ENCODE measurements at places on chromosomes 4 and X.
A peak's percentile ranks its signal among the peaks of the same experiment; 100 is the strongest.

GRCh38 chr4:37245391-37245954, 930 bp downstream of the NWD2 start:
- no peak for DNase-seq

GRCh38 chr4:26005764-26006163, 91.7 kb downstream of the SMIM20 start:
- no peak for DNase-seq

- DNase-seq, result no peak
These were observed 86.4 kb upstream of the MAB21L2 start for GRCh38 chr4:150495550-150495949.

GRCh38 chrX:103918571-103919269, 43.7 kb upstream of the TMSB15B start:
- peak; percentile 69 for DNase-seq

DNA sequence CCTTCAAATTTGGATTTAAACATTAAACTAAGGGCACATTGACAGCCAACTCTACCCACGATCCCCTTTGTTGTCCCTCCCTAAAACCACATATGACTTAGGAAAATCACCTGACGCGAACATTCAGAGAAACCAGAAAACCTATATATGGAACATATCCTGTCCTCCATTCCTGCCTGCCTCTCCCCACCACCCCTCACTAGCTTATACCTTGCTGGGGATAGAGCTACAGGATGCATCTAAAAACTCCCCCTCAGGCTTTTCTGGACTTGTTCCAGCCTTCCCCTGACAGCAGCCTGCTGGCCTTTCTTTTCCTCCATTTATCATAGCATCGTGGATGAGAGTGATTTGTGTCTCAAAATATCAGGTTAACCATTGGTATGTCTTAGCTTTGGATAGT, 8.8 kb downstream of the STK26 start:
- no peak for DNase-seq

DNA sequence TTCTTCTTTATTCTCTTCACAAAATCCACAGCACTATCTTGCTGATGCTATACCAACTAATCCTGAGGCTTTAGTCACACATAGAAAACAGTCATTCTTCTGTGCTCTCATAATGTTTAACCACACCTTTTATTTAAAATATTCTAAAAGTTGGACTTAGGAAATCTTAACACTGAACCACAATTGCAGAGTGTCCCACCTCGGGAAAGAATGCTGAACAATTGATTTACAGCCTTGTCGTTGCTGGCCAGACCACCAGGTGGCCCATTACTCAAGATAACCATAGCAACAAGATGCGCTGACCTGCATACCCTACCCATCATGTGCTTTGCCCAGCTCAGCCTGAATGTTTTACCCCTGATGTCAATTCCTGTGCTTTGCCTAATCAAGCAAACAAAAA, 100.8 kb downstream of the ARSJ start:
- DNase-seq, result peak; percentile 49

DNA sequence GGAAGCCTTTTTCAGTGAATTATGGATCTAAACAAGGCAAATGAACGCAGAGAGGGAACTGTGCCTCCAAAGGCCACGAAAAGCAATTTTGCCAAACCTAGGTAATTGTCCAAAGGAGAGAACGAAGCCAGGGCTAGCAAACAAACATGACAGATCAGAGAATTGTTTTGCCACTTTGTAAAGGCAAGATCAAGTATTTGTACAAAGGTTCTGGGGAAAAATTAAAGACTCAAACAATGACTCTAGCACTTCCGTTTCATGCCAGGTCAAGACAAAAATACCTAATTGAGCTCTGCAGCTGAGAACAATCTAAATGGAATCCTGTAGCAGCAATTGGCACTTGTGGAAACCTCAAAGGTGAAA, 8.5 kb downstream of the RBM47 start:
- DNase-seq, result no peak

DNA sequence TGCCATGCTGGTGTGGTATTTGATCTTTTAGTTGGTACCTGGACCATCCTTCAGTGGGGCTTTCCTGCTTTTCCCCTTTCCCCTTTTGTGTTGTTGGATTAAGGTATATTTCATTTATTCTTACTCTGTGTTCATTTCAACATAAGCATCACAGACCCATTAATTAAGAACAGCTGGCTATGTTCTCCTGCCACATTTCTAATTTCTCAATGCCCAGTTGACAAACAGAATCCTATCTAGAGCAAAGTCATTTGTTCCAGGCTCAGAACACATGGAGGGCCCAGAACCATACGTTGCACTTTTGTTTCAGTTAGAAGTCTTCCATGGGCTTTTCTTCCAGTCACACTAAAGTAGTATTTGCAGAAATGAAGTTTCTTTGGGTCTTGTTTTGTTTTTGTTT, 46.1 kb upstream of the EOLA2 start:
- no peak for DNase-seq

DNA sequence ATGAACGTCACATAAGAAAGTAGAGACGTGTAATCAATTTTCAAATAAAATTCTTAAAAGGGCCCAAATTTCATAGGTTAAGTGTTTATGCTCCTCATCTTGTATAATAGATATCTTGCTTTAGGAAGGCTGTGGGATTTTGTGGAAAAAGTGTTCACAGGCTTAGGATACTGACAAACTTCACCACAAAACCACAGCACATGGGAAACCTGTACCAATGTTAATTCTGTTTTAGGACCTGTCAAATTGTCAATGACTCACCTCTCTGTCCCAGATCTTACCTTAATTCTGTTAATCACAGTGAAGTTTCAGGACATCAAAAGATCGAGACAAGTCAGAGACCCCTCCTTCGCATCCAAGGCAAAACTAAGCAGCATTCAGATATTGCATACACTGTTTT, 24.2 kb downstream of the FGFBP1 start:
- peak; percentile 64 for DNase-seq

- peak; percentile 19 for DNase-seq
These were observed 5.2 kb upstream of the ARX start for GRCh38 chrX:25020905-25021449.

- peak; percentile 70 for DNase-seq
These were observed 55.0 kb downstream of the BEX3 start for GRCh38 chrX:103431316-103431715.

DNA sequence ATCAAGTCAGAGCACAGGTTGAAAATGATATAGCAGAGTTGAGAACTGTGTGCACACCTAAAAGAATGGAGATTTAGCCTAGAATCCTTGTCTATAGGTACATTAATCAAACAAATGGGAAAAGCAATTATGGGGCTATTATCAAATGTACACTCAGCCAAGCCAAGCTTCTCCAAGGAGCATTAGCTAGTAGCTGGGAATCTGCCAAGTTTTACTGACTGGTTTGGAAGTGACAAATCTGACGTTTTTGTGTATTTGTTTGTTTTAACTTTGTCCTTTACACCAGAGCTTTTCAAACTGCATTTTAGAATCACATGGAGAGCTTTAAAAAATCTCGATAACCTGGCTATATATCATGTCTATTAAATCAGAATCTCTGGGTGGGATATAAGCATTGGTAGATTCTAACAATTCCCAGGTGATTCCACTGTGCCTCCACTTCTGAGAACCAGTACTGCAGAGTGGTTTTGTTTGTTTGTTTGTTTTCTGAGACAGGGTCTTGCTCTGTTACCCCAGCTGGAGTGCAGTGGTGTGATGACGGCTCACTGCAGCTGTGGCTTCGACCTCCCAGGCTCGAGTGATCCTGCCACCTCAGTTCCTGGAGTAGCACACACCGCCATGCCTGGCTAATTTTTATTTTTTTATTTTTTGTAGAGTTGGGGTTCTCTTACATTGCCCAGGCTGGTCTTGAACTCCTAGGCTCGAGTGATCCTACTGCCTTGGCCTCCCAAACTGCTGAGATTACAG, 279.8 kb downstream of the UNC5C start:
- no peak for DNase-seq

GRCh38 chr4:5478169-5478568, 230.2 kb downstream of the EVC2 start:
- DNase-seq, result no peak

DNA sequence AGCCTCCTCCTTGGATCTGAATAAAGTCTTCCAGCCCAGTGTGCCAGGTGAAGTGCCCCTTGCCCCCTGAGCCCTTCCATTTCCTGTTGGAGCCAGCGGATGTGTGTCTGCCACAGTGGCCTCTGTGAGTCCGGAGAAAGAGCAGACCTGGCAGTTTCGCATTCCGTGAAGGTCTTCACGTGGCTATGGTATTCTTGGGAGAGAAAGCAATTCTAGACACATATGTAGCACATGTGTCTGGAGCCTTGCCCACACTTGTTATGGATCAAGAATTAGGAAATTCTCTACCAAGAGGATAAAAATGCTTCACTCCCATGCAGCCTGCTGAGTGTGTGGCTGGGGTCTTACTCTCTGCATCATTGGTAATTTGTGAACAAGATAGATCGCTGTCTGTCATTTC, 130.9 kb downstream of the REPS2 start:
- DNase-seq, result no peak

GRCh38 chr4:24887881-24888430, 24.9 kb downstream of the CCDC149 start:
- no peak for DNase-seq

GRCh38 chr4:154589296-154590197, 995 bp downstream of the FGA start:
- DNase-seq, result no peak

- no peak for DNase-seq
These were observed 98.5 kb upstream of the SRD5A3 start for GRCh38 chr4:55247521-55247920.

DNA sequence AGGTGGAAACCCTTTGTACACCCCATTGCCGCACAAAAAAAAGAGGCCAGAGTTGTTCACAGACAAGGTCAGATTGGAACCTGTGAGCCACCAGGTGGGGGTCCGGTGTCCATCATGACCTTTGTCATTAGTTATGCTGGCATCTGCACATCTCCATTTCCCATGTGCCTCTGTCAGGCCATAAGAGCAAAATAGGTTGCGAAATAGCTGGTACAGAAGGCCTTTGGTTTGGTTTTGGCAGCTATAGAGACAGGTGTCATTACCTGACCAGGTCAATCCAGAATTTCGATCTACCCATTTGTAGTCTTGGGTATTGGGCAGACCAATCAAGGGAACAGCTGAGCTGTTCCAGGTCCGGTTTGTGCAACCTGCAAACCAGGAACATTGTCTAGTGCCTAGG, 6.6 kb downstream of the ERVMER34-1 start:
- DNase-seq, result no peak

GRCh38 chrX:104707572-104707971, 141.6 kb downstream of the IL1RAPL2 start:
- no peak for DNase-seq

DNA sequence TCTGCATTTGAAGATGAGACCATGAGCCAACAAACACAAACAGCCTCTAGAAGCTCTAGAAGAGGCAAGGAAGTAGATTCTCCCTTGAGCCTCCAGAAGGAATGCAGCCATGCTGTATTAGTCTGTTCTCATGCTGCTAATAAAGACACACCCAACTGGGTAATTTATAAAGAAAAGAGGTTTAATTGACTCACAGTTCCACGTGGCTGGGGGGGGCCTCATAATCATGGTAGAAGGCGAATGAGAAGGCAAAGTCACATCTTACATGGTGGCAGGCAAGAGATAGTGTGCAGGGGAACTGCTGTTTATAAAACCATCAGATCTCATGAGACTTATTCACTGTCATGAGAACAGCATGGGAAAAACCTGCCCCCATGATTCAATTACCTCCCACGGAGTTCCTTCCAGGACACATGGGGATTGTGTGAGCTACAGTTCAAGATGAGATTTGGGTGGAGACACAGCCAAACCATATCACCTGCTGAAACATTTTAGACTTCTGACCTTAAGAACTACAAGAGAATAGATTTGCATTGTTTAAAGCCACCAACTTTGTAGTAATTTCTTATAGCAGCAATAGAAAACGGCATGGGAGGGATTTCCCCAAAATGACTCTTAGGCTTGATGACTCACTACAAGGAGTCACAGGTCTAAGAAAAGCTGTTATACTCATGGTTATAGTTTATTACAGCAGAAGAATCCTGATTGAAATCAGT, 284.4 kb upstream of the SFRP2 start:
- DNase-seq, result peak; percentile 5

DNA sequence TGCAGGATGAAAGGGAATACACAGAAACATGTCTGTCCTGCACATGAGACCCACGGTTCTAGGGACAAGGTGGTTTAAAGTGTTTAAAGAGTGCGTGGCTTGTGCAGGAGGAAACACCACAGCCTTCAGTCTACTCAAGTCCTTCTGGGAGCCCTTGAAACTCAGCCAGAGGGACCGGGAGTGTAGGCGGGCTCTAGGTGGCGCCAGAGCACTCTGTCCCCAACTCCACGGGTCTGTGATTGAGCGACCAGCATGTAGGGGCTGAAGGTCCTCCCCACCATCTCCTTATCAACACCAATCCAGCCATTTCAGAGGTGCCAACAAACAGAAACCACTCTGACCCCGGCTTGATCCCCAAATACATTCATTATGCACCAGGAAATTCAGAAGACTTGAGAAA, 82.0 kb upstream of the CLDN34 start:
- DNase-seq, result peak; percentile 65

DNA sequence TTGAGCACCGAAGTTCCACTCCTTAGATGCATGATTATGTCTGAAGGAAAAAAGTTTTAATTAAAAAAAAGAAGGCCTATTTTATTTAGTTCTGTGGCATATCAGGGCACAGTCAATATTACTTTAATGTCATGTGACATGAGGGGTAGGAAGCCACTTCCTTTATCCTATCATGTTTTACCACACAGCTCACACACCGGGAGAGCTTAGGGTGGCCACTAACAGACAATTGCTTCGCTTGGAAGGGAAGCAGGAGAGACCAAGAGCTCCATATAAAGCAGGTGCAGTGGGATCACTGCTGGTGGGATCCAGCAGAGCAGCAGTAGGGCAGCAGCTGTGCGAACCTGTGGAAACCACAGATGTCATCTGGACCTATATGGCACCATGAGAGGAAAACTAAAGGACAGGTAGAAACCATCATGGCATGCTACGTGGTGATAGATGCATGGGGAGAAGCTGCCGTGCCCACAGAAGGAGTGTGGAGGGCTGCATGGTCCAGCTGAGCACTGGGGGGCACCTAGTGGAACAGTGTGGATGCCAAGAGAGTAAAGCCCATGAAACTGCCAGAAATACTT, 52.0 kb downstream of the DTHD1 start:
- no peak for DNase-seq

GRCh38 chrX:19127649-19128168, 5.4 kb upstream of the ADGRG2 start:
- no peak for DNase-seq

DNA sequence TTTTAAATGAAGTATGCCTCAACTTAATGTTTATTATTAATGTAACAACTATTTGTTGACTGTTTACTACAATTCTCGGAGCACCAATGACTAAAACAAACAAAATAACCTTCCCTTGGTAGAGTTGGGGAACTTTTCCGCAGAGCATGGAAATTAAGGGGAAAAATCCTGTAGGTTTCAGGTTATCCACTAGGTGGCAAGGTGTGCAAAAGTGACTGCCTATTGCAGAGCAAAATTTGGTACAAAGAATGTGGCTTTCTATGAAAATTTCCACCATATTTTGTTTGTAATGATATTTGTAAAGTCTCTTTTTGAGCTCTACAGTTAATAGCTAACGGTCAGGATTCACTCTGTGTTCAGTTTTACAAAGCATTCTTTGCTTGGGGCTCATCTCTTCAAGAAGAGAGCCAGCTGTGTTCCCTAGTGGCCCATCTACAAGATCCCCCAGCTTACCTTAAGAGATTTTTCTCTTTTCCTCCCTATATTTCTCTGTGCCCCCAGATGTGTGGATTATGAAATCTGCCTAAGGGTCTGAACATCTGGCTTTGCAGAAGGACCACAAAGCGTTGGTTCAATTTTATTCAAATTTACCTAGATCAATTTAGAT, 61.1 kb downstream of the FBXO8 start:
- peak; percentile 52 for DNase-seq
